ENCODE measurements at places on chromosomes 3 and 15. TPM values are rescaled to one million over a fixed set of nuclear protein-coding genes. Genes with fewer than 3 reads are reported as not detected.

Gene NEIL1
- 19.3 TPM for total RNA-seq

Gene PARP3
- 6.2 TPM for total RNA-seq

Gene GNB4
- 22.6 TPM for total RNA-seq

Gene ANKRD63
- total RNA-seq: not detected

Gene CYP1A1
- total RNA-seq: not detected

Gene THBS1
- 171 TPM for total RNA-seq

Gene GOLGA6D
- not detected for total RNA-seq

Gene SPTBN5
- 0.31 TPM for total RNA-seq

Gene ACOX2
- total RNA-seq: 0.73 TPM

Gene GOLGA8T
- not detected for total RNA-seq

Gene FOXL2NB
- under 0.01 TPM for total RNA-seq

Gene SUSD5
- under 0.01 TPM for total RNA-seq

Gene ZNF860
- 0.52 TPM for total RNA-seq

Gene CADM2
- 0.31 TPM for total RNA-seq

Gene PIGZ
- total RNA-seq: 1.0 TPM

Gene MOBP
- total RNA-seq: 0.10 TPM

Gene SRPRB
- 13.4 TPM for total RNA-seq

Gene CELF6
- total RNA-seq: 0.84 TPM

Gene TTLL13
- 0.31 TPM for total RNA-seq

Gene SNRK
- 238 TPM for total RNA-seq

Measured in mononuclear cell (primary cell).